Fibroblast of lung (primary cell): ENCODE measurements at places on chromosomes 1 and 21.
A peak's percentile ranks its signal among the peaks of the same experiment; 100 is the strongest.

- peak; percentile 70 for DNase-seq
Measured at GRCh38 chr1:234083460-234083859, 179.0 kb downstream of the SLC35F3 start.

- no peak for DNase-seq
Measured at GRCh38 chr1:160365325-160365724, 1.5 kb upstream of the NHLH1 start.

DNA sequence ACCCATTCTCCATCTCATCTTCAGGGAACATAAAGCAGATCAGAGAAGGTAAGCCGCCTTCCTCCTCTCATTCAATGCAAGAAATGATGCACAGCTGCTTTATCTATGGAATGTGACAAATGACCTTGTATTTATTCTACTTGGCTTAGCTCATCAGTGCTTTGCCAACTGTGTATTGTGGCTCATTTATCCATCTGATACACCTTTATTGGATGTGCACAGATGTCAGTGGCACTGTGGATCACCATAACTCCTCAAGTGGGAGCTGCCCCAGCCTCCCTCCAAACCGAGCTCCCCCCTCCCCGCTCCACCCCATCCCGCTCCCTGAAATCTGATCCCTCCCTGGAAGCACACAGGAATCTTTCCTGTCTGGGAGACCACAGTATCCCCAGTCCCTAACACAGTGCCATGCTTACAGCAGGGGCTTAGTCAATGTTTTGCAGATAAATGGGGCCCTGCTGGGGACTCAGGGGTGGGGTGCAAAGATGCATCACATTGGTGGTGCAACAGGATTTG lies 156.0 kb upstream of the RAB4A start:
- peak; percentile 38 for DNase-seq

DNA sequence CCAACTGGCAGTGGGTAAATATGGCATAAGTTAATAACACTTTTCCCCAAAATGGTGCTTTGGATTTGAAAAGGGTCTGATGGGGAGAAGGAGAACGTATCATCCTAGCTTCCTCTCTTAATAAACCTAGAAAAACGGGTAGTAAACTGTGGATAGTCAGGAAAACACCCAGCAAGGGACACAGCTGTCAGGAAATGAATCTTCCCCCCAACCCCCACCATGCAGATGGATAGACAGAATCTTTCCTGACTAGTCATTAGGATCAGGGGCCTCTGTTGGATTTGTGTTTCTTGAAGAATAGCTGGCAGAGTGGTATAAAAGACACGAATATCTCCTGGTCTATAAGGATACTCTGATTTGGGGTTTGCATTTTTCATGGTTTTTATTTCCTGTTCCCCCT lies 22.5 kb upstream of the LAX1 start:
- DNase-seq = no peak

GRCh38 chr21:25385911-25386474 lies 221.3 kb downstream of the MRPL39 start:
- DNase-seq = peak; percentile 78

- peak; percentile 78 for DNase-seq
Measured at GRCh38 chr1:36238433-36238832, 14.2 kb downstream of the THRAP3 start.
